ENCODE measurements at places on chromosomes 1 and 21.

GRCh38 chr1:10287023-10287645 is 76.8 kb downstream of the KIF1B start:
- no peak for DNase-seq

DNA sequence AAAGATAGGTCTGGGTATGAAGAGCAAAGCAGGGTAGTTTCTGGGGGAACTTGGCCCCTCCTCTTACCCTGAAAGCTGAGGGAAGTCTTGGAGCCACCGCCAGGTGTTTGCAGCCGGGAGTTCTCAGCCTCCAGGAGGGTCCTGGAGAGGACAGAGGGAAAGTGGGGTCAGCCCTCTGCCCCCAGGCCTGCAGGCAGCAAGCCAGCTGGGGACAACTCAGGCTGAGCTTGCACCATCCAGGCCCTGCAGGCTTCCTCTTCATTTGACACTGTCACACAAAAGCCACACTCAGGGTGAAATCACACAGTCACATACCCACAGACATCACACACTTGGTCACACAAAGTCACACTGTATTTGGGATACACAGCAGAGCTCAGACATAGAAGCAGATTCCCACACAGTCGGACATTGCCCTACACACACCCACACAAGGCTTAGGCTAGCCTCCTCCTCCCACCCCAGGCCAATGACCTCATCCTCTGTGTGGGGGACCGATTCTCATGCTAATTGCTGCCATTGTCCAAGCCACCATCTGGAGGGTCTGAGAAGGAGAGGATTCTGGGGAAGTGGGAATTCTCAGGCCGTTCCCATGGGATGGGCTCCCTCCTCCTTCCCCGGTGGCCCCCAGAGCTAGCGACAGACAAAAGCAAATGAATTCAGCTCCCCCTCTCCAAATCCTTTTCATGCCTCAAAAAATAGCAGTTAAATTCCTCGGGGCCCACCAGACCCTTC is 3.7 kb downstream of the NES start:
- DNase-seq = peak; percentile 55

DNA sequence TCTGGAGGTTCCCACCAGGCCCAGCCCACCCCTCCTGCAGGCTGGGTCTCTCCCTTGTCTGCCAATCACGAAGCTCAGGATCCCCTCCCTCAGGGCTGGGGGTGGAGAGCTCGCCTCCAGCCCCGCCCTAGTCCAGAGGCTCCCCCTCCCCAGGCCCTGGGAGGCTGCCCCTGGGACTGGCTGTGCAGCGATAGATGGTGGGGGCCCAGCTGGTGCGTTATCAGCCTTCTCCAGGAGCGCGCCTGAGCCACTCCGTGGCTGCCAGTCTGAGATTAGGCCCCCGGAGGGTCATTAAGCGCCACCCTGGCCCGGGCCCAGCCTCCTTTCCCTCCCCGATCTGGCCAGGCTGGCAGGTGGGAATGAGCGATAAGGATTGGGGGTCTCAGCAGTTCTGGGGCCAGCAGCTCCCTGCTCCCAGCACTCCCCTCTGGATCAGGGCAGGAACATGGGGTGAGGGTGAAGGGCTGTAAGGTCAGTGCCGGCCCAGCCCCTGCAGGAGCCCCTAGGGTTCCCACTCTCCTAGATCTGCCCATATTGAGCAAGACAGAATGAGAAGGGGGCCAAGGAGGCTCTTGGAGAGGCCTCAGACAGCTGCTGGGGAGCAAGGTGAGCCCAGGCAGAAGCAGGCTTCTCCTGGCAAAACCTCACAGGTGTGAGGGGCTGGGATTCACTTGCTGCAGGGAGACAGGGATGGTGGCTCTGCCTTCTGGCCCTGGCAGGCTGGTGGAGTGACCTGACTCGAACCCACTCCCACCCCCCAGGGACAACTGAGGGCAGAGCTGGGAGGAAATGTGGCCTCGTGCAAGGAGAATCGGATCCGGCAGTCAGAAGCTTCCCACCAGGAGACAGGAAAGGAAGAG is 8.5 kb downstream of the PDZK1IP1 start:
- no peak for DNase-seq

- DNase-seq = no peak
Measured at GRCh38 chr1:168491527-168492164, 52.2 kb downstream of the XCL2 start.

- DNase-seq = peak; percentile 47
Measured at GRCh38 chr21:37073417-37074196, 553 bp downstream of the TTC3 start.

Data from M059J (cell line).